Glutamatergic neuron (in vitro differentiated cells): ENCODE measurements at places on chromosomes 2 and 18. TPM values are rescaled to one million over a fixed set of nuclear protein-coding genes. Genes with fewer than 3 reads are reported as not detected.

UPP2 gene
- not detected for total RNA-seq

SPDYA gene
- 0.81 TPM for total RNA-seq

- no peaks in the 10 kb centered on the region for H3K27me3 ChIP-seq
- DNase-seq, result no peak
- no peaks in the 10 kb centered on the region for H3K36me3 ChIP-seq
- peaks cover 9% of the 10 kb centered on the region for H3K4me1 ChIP-seq
- no peak overlapping the region for H3K4me3 ChIP-seq
- no peak overlapping the region for H3K27ac ChIP-seq
Observed at GRCh38 chr2:141714496-141714895, 416.3 kb downstream of the LRP1B start.

GRCh38 chr2:121405233-121405632, 120.2 kb upstream of the TFCP2L1 start:
- no peaks in the 10 kb centered on the region for H3K36me3 ChIP-seq
- no peak overlapping the region for H3K27ac ChIP-seq
- H3K27me3 ChIP-seq, result no peaks in the 10 kb centered on the region
- DNase-seq, result no peak

- H3K36me3 ChIP-seq, result no peaks in the 10 kb centered on the region
Observed at GRCh38 chr2:46802665-46803546, 112.7 kb downstream of the MCFD2 start.

DNA sequence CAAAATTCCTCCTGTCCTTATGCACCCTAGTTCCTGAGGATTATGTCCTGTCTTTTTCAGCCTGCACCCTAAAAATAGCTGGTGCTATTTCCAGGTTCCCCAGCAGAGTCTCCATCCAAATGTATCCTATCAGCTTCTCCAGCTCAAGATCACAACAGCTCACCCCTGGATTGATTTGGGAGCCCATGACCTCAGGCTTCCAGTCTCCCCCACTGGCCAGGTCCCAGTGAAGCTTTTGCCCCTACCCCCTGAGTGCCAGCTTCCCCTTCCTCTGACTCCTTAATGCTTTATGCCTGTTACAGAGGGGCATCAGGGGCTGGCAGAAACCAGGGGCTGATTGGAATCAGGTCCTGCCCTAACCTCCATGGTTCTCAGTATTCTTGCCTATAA, 76.9 kb upstream of the DAPL1 start:
- DNase-seq, result no peak
- peaks cover 2% of the 10 kb centered on the region for H3K4me1 ChIP-seq
- H3K4me3 ChIP-seq, result no peak overlapping the region
- no peaks in the 10 kb centered on the region for H3K27me3 ChIP-seq
- H3K27ac ChIP-seq, result no peak overlapping the region

DNA sequence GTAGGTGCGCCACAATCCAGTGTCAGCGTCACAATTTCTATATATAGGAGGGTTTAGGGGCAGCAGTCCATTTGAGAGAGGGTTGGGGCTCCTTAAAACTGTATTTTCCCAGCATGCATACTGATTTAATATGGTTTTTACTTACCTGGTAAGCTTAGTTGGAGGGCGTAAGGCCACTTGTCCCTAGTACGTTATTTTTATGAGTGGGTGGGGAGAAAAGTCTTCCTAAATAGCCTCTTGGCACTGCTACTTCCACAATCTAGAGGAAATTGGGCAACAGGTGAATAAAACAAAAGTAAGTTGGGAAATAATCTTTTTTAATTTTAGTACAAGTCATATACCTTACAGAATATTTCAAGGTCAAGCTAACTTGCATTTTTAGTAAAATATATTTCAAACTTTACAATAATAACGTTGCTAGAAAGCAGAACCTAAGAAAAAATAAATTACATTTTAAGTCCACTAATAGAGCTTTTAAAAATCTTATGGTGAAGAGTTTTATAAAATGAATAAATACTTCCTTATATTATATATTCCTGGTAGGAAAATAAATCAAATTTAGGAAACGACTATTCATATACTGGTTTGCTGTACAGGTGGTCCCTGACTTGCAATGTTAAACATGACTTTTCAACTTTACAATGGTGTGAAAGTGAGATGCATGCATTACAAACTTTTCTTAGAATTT, 20.9 kb downstream of the DHRS9 start:
- no peak overlapping the region for H3K4me3 ChIP-seq
- H3K4me1 ChIP-seq, result no peaks in the 10 kb centered on the region
- H3K27ac ChIP-seq, result no peak overlapping the region
- no peaks in the 10 kb centered on the region for H3K36me3 ChIP-seq
- DNase-seq, result no peak

DNA sequence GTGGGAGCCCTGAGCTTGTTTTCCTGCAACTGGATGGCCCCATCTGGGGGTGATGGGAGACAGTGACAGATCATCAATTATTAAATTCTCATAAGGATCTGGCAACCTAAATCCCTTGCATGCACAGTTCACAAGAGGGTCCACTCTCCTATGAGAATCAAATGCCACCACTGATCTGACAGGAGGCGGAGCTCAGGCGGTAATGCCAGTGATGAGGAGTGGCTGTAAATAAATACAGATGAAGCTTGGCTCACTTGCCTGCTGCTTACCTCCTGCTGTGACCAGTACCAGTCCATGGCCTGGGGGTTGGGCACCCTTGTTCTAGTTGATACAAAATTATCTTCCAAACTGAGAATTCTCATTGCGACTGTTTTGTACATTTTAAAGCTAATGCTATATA, 258.6 kb downstream of the CTNNA2 start:
- no peaks in the 10 kb centered on the region for H3K27me3 ChIP-seq
- no peak for DNase-seq
- H3K36me3 ChIP-seq, result no peaks in the 10 kb centered on the region
- H3K27ac ChIP-seq, result no peak overlapping the region
- H3K4me1 ChIP-seq, result peaks cover 7% of the 10 kb centered on the region
- no peak overlapping the region for H3K4me3 ChIP-seq
